Panc1 (cell line): ENCODE measurements at places on chromosomes 7 and 10. TPM values are rescaled to one million over a fixed set of nuclear protein-coding genes. Genes with fewer than 3 reads are reported as not detected.

Gene IGF2BP3
- 80.2 TPM for total RNA-seq

Gene MET
- total RNA-seq: 103 TPM

Gene CTAGE8
- 5.2 TPM for total RNA-seq

Gene IFIT3
- total RNA-seq: 29.8 TPM

Gene MYL10
- not detected for total RNA-seq

Gene TMEM176B
- total RNA-seq: 0.31 TPM

Gene GAD2
- not detected for total RNA-seq

Gene ANKRD2
- 0.98 TPM for total RNA-seq

Gene OR2A25
- total RNA-seq: not detected

Gene SPDYE16
- not detected for total RNA-seq

Gene VDAC2
- total RNA-seq: 340 TPM

Gene FRMD4A
- 7.1 TPM for total RNA-seq

Gene CALHM3
- not detected for total RNA-seq

Gene PLAC9
- total RNA-seq: not detected

Gene POLR3A
- total RNA-seq: 26.3 TPM

Gene CCDC186
- total RNA-seq: 14.4 TPM

Gene HELLS
- 145 TPM for total RNA-seq

Gene SORCS3
- total RNA-seq: not detected

Gene BICC1
- total RNA-seq: 0.67 TPM

Gene TMEM236
- total RNA-seq: 0.05 TPM

Gene ARHGEF35
- total RNA-seq: 12.0 TPM
